ENCODE measurements at places on chromosomes 3 and 15.

- no peak for DNase-seq
These were observed 206.1 kb downstream of the TIGIT start for GRCh38 chr3:114499976-114500375.

GRCh38 chr15:69215314-69216035 is 55.0 kb downstream of the GLCE start:
- no peak for DNase-seq

- no peak for DNase-seq
These were observed 61.9 kb downstream of the SMAD3 start for GRCh38 chr15:67127331-67127664.

GRCh38 chr3:184954251-184954650 is 142.3 kb downstream of the VPS8 start:
- DNase-seq: no peak

DNA sequence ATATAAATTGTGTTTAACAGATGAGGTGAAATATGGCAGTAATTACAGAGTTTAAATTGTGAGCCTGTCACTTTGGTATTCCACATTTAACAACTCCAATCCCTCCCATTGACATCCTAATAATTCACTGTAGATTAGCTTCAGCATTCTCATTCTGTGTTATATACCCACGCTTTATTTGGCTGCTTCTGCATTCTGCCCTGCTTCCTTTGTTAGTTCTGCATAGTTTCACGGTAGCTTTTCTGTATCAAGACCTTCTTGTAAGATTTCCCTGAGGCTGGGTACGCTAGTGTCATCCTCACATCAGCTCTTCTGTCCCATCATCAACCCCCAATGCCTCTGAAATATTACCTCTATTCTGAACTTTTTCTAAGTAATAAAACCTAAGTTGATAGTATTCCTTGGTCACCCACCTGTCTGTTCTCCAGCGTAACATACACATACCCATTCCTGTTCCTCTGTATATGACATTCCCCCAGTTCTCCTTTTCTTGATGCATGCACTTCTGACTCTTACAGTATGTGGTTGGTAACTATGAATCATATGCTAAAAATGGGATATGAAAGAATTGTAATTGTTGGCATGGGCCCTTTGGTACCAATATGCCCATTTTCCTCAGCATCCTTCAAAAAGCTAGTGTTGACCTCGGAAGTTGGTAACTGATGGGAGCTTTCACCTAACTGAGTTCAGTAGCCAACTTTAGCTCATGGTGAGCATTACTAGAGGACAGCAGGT is 171.2 kb downstream of the KLHL25 start:
- peak; percentile 85 for DNase-seq

GRCh38 chr3:71912839-71913495 is 128.0 kb upstream of the PROK2 start:
- peak; percentile 39 for DNase-seq

DNA sequence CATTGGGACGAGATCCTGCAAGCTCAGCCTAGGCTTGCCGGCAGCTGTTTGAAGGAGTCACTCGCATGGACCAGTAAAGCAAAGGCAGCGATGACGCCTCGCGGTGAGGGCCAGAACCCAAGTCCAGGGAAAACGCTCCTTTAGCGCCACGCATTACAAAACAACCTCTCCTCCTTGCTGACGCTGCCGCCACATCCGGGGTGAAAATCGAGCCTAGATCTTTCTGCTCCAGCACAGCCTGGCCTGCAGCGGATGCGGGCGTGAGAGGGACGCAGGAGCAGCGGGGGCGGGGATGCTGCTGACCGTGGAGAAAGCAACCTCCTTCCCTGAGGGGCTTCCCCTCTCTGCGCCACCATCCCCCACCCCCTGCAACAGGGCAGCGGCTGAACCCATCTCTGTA is 46.7 kb downstream of the CASR start:
- no peak for DNase-seq

DNA sequence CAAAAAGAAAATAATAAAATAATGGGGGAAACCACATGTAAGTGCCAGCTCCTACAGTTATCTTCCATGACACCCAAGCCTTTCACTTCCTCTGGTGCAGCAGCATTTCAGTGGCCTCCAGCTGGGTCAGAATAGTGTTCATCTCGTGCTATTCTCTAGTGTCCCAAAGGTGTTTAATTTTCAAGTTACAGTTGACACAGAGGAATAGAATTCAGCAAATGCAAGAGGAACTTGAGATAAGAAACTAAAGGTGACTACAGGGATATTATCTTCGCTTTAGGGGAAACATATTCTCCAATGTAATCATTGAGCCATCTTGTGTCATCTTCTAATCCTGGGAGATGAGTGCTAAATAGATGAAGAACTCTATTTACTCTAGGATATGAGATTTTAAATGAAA is 212.8 kb downstream of the EPHA3 start:
- DNase-seq: no peak

GRCh38 chr3:193039058-193039457 is 121.4 kb upstream of the MB21D2 start:
- DNase-seq: no peak

DNA sequence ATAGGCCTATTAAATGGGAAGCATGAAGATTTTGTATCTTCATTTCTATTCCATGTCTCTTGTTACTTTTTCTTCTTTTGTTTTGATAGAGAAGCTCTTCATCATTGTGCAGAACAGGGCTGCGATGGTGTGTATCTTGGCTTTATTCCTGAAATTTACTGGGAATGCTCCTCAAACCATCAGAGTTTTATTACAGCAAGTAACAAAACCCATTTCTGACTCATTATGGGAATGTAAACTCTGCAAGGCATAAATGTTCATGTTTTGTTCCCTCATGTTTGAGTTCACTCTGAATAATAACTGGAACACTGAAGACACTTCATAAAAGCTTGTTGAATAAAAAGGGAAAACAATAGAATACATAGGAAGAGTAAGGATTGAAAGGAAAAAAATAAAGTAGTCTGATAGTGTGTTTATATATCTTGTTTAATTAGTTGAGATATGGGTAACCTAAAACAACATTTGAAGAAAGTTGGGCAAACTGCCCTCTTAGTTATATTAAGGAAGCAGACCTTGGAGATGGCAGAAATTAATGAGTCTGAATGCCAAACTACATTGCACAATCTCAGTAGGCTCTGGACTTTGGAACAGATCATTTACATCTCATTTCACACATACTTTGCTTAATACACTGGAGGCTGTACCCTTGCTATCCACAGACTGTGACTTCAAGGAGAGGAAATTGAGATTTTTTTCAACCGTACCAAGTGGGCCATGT is 521.5 kb downstream of the GRM7 start:
- no peak for DNase-seq

DNA sequence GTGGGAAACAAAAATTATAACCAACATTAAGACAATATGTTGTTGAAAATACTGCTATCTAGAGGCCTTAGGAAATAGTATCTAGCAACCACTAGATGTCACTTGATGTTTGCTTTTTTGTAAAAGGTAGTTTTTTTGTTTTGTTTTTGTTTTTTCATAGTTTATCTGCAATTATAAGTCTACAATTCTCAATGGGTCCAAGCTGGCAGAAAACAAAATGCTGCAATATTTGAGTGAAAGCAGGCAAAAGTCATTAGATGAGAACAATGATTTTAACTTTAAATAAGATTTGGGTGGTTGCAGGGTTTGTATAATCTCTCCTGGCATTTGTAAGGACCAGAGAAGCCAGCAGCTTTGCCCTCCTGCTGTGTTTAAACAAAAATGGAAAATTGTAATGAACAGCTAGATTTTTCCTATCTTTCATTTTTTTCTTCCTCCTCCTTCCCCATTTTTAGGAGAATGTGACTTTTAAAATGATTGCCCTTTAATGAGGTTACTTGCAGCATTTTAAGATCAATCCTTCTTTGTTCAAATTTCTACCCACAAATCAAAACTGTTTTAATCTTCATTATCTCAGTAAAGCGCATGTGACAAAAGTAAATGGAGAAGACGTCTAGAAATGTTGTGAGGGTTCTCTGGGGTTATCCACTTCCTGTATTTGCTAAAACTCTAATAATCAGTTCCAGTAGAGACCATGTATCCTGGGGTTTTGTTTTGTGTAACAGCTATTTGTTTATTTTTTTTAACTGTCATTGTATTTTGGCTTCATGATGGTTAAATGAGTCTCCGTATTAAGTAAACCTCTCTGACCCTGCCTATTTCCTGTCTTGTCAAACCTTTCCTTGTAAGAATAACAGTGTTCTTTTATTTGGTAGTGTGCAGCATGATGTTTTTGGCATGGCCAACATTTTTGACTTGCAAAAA is 27.3 kb downstream of the DUT start:
- DNase-seq: peak; percentile 21

GRCh38 chr3:73447111-73447510 is 177.6 kb downstream of the PDZRN3 start:
- peak; percentile 5 for DNase-seq

- peak; percentile 96 for DNase-seq
These were observed 23.0 kb upstream of the FURIN start for GRCh38 chr15:90845201-90845949.

GRCh38 chr15:74892313-74892712 is 2.5 kb downstream of the MPI start:
- no peak for DNase-seq

DNA sequence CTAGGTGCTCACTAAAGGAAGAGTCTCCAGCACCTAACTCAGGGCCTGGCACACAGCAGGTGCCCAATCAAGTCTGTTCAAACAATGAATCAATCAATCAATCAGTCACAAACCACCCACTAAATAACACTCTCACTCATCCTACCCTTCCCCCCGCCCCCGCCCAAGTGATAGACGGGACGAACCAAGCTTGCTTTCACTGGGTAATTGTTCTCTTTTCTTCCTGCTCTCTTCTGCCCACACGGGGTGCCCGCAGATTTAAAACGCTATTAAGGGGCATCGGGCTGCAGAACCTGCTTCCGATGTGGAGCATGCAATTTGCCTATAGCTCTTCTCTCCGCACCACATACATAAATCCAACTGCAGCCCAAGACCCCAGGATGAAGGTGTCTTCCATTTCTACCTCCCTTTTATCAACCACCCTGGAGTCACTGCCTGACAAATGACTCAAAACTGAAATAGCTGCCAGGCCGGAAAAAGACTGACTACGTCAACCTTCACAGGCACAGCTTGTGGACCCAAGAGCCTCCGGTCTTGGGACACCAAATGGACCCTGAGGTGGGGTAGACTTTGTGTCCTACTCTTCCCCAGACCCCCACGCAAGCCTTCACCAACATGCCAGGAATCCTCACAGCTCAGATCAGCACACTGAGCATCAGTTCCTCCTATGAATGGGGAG is 1.7 kb downstream of the KLHL25 start:
- no peak for DNase-seq

- no peak for DNase-seq
These were observed 21.7 kb upstream of the CGNL1 start for GRCh38 chr15:57354436-57355123.

DNA sequence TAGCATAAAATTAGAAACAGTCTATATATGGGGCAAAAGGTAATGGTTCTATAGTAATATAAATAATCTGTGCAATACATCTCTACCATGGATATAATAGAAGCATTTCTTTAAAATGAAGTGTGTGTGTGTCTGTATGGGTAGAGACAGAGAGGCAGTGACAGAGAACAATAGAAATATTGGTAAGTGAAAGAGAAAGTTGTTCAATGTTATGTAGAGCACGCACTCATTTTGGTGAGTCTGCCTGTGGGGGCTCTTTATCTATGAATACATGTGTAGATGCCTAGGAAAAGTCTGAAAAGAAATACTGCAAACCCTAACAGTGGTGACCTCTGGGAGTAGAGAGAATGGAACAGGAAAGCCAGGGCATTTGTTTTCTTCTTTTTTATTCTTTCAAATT is 182.6 kb downstream of the STAC start:
- no peak for DNase-seq

- DNase-seq: no peak
These were observed 34.8 kb upstream of the CTSH start for GRCh38 chr15:78979456-78980320.

DNA sequence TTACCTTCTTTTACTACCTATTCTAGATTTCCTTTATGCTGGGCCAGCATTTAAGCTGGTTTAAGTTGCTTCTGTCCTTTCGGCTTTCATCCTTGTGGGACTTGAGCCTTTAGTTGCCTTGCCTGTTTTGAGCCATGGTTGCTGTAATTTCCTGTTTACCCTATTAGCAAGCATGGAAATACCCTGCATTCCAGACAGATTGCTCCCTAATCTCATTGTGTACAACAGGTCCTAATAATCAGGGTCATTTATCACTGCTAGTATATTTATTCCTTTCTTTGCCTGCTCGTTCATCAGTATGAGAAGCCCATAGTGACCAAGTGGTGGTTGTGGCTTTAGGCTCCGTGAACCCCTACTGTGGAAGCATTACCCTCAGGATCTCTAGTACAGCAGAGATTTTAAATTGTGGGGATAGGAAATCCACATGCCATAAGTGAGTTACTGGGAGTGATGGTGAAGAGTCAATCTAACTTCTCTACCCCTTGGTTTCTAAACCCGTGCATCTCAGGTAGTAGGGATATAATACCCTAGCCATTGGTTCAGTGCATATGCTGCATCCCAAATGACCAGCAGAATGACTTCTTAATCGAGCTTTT is 31.9 kb downstream of the NCK1 start:
- no peak for DNase-seq

DNA sequence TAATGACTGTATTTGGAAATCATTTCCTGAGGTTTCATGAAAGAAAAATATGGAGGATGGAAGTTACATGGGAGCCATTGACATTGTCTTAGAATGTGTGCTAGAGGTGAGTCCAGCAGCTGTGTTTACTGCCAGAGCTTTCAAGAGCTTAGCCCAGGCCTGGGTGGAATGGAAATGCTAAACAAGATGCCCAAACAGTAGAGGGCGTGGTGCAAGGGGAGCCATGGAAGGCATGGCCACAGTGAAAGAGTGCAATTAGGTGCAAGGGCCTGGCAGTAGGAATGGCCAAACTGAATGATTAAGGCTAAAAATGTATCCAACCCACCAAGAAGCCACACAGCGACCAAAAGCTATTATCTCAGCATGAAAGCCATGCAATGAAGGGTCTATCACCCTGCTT is 257.7 kb upstream of the NR2F2 start:
- DNase-seq: no peak

GRCh38 chr3:185176750-185177359 is 24.0 kb upstream of the C3orf70 start:
- DNase-seq: peak; percentile 57

DNA sequence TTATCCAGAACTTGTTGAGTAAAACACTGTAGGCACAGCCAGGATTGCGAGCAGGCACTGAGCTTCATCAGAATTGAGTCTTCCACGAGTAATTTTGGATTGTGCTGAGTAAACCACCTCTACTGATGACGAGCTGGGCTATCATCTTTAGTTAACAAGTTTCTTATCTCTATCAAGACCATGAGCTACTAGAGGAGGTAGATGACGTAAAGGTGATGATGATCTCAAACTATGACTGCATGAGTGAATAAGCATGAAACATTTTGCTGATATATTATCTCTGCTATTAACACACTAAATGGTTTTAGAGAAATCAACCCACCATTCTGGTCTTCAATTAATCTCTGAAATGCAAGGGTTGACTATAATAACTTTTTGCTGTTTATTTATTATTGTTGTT is 506.0 kb downstream of the GBE1 start:
- DNase-seq: no peak

GRCh38 chr3:51394541-51394940 is 3.5 kb downstream of the RBM15B start:
- no peak for DNase-seq

GRCh38 chr3:64559588-64559987 is 128.2 kb downstream of the ADAMTS9 start:
- no peak for DNase-seq

GRCh38 chr3:15458212-15458780 is 30.9 kb downstream of the EAF1 start:
- DNase-seq: peak; percentile 59

- DNase-seq: no peak
These were observed 331.0 kb upstream of the ROPN1 start for GRCh38 chr3:124322966-124323365.

GRCh38 chr3:186456731-186457191 is 87.4 kb downstream of the CRYGS start:
- no peak for DNase-seq

All from suppressor macrophage treated with lipopolysaccharide for 4 hours (primary cell).